ENCODE measurements at places on chromosomes 3 and 15. TPM values are rescaled to one million over a fixed set of nuclear protein-coding genes. Genes with fewer than 3 reads are reported as not detected.

Gene RARRES1
- polyA plus RNA-seq = not detected

Gene BBX
- polyA plus RNA-seq = 30.9 TPM

- no peaks in the 10 kb centered on the region for H3K27me3 ChIP-seq
- peaks cover 16% of the 10 kb centered on the region for H3K4me1 ChIP-seq
- DNase-seq = peak; percentile 99
- H3K27ac ChIP-seq = peak overlapping the region; percentile 70
Measured at GRCh38 chr3:46386205-46386604, 15.5 kb downstream of the CCR5 start.

DNA sequence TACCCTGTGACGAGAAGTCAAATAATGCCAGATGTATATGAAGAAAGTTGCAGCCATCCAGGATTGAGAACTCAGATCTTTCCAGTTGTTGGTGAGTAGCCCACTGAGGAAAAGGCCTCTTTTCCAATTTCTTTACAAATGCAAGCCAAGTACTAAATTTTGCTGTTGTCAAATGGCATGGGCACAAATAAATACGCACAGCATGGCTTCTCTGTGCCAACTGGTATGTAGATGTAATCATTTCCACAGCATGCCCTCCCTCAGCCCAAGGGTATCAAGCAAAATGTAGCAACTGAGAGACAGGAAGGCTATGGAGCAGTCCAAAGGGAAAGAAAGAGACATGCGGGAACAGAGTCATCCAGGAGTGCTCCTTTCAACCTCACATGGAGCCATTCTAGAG lies 105.4 kb downstream of the FGF12 start:
- H3K27me3 ChIP-seq = no peaks in the 10 kb centered on the region
- H3K27ac ChIP-seq = no peak overlapping the region
- H3K4me1 ChIP-seq = no peaks in the 10 kb centered on the region
- no peak for DNase-seq
- no peaks in the 10 kb centered on the region for H3K36me3 ChIP-seq

GRCh38 chr3:60708191-60708975 lies 542.9 kb downstream of the FHIT start:
- H3K27me3 ChIP-seq = no peaks in the 10 kb centered on the region
- no peak overlapping the region for H3K27ac ChIP-seq
- H3K36me3 ChIP-seq = no peaks in the 10 kb centered on the region
- no peak overlapping the region for H3K4me3 ChIP-seq

DNA sequence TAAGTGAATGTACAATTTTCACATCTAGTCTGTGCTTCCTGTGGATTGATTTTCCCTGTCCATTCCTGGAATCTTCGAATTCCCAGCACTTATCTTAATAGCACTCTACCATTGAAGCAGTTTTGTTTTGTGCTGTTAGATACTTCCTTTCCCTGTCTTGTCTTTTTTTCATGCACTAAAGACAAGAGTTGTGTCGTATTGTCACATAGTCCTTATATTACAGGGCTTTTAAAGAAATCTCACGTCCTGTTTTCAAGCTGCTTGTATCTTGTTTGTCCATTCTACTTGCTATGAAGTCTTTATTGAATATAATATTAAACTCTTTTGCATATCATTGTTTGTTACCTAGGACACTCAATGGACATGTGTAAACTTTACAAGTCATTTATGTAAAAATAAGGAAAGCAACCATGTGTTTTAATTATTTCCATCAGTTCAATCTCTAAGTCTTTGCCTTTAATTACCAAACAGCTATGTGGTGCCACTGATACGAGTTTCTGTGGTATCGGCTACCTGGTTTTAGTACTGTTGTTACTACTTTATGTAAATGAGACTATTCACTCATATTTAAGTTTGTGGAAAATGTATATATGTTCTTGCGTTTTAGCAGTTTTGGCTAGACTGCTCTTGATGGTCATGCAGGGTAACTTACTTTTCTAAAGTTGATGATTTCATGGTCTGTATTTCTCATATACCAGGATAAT lies 10.3 kb downstream of the PIK3CA start:
- no peaks in the 10 kb centered on the region for H3K27me3 ChIP-seq
- H3K36me3 ChIP-seq = no peaks in the 10 kb centered on the region
- peaks cover 8% of the 10 kb centered on the region for H3K4me1 ChIP-seq

GRCh38 chr3:70774641-70775040 lies 462.2 kb upstream of the MDFIC2 start:
- H3K4me3 ChIP-seq = no peak overlapping the region
- no peak overlapping the region for H3K27ac ChIP-seq
- H3K36me3 ChIP-seq = no peaks in the 10 kb centered on the region
- peaks cover 16% of the 10 kb centered on the region for H3K4me1 ChIP-seq
- H3K27me3 ChIP-seq = no peaks in the 10 kb centered on the region

- DNase-seq = no peak
- H3K27me3 ChIP-seq = no peaks in the 10 kb centered on the region
Measured at GRCh38 chr15:25664761-25665160, 198.4 kb downstream of the ATP10A start.

DNA sequence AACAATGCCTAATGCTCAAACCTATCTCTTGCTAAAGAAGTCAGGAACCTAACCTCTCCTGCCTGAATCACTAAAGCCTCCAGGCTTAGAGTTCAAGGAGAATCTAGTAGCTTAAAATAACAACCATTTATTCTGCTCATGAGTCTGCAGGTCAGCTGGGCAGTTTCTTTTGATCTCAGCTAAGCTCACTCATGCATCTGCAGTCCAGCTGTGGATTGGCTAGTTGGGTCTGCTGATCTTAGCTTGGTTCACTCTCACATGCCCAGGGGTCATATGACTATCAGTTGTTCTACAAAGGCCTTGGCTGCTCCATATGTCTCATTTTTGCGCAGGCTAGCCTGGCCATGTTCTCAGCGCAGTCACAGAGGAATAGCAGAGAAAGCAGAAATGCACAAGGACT lies 109.2 kb upstream of the STT3B start:
- H3K36me3 ChIP-seq = no peaks in the 10 kb centered on the region
- no peaks in the 10 kb centered on the region for H3K4me1 ChIP-seq
- H3K27ac ChIP-seq = no peak overlapping the region
- no peaks in the 10 kb centered on the region for H3K27me3 ChIP-seq
- no peak overlapping the region for H3K4me3 ChIP-seq

- H3K4me1 ChIP-seq = peaks cover 3% of the 10 kb centered on the region
- H3K27me3 ChIP-seq = no peaks in the 10 kb centered on the region
- no peak overlapping the region for H3K27ac ChIP-seq
- no peak for DNase-seq
- H3K4me3 ChIP-seq = no peak overlapping the region
- H3K36me3 ChIP-seq = peaks cover 3% of the 10 kb centered on the region
Measured at GRCh38 chr3:15708882-15709677, 88.7 kb downstream of the ANKRD28 start.

DNA sequence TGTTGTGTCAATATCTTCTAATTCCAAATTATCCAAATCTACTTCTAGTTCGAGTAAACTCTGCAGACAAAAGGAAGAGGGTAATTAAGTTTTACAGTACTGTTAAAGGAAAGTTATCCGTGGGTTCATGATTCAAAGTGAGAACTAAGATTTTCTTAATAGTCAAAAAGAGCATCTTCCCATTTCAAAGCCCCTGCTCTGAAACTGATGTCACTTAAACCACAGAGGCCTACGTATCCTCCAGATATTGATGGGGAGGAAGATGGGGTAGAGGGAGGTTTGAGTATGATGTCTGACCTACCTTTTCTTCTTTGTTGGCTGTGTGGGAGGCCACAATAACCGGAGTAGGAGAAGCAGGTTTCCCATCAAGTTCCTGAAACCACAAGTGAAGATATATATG lies 14.1 kb downstream of the MRPS22 start:
- H3K4me3 ChIP-seq = no peak overlapping the region
- no peak overlapping the region for H3K27ac ChIP-seq
